Cardiac septum (tissue), 1 donor: ENCODE measurements at places on chromosomes 6 and 20.

DNA sequence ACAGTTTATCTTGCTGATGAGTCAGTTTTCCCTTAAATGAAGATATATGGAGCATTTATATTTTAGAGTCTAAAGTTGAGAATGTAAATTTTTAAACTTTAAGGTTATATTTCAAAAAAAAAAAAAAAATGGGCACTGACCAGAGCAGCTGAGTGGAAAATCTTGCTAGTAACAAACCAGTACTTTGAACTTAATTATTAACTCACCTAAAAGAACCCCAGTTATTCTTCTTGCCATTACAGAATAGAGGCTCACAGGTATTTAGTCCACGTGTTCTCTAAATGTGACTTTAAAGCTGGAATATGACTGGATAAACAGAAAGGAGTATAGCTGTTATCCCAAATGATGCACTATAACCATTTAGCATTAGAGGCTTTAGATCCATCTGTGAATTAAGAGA lies 178.4 kb downstream of the COL9A1 start:
- DNase-seq = no peak

GRCh38 chr6:15417811-15418210 lies 171.9 kb downstream of the JARID2 start:
- DNase-seq = no peak

DNA sequence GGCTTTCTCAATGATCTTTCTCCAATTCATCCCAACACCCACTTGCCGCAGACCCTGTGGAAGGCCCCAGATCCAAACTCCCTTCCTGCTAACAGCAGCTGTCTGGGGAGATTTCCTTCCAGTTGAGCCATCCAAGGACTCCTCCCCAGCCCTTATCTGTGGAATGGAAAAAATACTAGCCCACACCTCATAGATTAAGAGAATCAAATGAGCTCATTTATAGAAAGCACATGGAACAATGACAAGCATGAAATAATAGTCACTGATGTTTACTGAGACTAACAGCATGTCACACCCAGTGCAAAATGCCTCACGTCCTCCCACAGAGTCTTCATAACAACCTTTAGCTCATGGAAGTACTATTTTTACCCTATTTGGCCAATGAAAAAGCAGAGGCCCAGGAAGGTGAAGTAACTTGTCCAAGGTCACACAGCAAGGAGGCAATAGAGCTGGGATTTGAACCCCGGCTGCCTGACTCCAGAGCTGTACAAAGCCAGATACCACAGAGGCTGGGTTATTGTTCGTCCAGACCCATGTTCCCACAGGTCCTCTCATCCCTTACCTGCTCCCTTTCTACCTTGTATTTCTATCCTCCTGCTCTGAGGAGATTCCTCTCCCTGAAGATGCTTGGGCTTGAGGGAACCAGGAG lies 23.4 kb upstream of the PTGIS start:
- DNase-seq = no peak

DNA sequence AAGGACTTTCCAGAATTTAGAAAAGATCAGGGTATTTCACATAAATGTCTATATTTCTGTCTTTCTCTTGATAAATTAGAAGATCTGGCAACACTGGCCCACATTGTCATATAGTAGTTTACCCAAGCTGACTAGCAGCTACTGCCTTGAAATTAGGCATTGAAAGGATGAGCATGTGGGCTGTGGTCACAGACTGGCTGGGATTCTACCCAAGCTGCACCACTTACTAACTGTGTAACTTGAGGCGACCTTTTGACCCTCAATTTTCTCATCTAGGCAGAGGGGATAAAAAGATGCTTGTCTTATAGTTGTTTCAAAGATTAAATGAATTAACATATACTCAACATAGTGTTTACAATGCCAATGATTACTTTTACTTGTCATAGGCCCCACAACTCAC lies 152.7 kb upstream of the BMP2 start:
- DNase-seq = no peak

DNA sequence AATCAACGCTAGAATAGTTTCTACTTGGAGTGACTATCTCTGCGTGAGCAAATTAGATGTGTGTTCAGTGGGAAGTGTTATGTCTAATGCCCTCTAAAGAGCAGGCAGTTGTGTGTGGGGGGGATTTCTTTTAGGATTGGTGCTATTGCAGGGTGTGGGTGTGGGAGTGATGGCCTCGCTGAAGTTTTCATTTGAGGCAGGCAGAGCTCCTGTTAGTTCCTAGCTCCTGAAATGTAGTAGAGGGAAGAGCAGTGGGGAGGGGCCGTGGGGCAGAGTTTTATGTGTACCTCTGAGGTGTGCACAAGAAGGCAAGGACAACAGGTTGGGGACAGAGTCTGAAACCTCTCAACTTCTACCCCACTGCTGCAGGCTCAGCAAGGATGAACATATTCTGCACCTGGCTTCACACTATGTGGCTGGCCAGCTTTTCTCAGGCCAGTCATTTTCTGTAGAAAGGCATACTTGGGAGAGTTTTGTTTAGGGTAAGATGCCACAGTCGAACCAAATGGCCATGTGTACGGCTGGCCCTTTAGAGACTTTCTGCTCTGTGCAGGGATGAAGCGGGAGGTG lies 229.2 kb upstream of the SUPT3H start:
- no peak for DNase-seq

DNA sequence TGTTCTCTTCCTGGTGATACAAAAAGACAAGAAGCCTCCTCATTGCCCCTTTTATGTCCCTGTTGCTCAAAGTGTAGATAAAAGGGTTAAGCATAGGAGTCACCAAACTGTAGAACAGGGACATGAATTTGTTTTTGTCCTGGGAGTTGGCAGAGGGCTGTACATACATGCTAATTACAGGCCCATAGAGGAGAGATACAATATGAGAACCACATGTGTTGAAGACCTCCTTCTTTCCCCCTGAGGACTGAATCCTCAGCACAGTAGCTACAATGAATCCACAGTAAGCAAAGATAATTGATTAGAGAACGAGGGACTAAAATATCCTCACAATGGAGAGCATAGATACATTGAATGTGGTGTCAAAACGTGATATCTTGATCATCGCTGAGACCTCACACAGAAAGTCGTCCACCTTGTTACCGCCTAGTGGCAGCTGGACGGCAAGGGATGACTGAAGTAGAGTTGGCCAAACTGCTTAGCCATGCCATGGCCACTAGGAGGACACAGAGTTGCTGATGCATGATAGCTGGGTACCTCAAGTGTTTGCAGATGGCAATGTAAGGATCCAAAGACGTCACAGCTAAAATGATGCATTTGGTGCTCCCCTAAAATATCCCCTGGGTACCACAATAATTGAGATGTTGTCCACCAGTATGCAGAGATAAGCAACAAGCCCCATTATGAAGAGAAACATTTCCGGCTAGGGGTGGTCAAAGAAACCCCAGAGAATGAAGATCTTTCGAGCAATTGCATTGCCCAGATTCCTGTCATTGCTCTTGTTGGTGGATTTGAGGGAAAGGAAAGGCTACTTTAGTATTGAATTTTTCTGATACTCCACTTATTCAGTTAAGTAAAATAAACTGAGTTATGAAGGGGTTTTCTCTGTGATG lies 15.0 kb downstream of the OR2B3 start:
- DNase-seq = no peak

DNA sequence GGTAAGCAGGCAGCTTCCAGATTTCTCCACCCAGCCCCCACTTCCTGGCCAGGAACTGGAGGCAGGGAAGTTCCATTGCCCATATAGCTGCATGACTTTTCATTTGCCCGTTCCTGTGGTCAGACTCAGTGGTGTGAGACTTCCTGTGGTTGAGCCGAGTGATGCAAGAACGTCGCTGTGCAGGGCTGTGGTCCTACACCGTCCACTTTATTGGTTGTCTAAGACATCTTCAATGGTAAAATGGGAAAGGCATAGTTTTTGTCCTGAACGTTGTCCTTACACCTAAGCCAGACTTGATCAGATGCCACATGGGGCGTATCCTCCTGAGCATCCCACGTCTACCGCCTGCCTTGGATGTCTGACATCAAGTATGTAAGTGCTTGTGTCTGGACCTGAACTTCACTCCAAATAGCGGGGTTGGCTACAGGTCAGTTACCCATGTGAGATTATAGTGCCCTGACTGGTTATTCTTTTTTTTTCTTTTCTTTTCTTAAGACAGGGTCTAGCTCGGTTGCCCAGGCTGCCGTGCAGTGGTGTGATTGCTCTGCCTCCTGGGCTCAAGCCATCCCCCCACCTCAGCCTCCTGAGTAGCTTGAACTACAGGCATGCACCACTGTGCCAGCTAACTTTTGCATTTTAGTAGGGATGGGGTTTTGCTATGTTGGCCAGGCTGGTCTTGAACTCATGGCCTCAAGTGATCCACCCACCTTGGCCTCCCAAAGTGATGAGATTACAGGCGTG lies 25.9 kb upstream of the GTSF1L start:
- DNase-seq = peak; percentile 92

GRCh38 chr6:6569811-6570164 lies 18.7 kb upstream of the LY86 start:
- DNase-seq = no peak

DNA sequence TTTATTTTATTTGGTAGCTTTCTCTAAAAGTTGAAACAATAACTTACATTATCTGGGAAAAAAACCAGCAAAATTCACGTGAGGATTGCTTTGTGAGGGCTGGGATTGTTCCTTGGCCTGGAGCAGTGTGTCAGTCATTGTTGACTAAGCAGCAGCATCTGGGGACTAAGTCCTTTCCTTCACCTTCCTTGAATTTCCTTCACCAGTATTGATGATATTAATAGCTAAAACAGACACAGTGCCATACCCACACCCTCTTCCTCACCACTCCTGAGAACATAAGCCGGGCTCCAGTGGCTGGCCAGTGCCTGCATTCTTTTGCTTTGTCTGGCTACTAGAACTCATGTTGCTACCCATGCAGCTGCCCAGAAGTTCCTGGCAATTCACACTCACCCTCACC lies 23.7 kb downstream of the PLCB1 start:
- no peak for DNase-seq

DNA sequence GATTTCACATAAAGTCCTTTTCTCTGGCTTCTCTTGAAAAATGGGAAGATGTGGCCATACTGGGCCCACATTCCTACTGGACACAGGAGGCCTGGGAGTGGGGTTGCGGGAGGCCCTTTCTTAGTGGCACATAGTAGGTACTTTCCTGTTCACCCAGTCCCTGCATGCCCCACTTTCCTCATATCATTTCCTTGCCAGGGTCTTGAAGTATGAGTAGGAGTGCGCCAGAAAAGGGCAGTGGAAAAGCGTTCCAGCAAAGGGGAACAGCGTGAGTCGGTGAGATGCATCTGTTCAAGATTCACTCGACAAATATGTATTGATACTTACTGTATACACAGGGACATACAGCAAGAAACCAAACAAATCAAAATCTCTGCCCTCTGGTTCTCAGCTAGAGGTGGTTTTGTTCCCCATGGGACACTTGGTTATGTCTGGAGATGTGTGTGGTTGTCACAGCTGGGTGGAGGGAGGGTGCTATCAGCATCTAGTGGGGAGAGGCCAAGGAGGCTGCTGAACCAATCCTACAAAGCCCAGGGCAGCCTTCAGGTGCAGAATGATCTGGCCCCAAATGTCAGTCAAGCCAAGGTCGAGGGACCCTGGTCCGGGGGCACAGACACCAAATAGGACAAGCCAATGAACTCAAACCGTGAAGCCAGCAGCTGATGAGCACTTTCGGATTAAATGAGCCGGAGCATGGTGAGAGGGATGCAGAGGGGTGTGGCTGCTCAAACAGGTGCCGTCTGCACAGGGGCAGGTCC lies 151.4 kb downstream of the CEBPB start:
- peak; percentile 66 for DNase-seq

- DNase-seq = no peak
These were observed 58.2 kb downstream of the FAM217A start for GRCh38 chr6:4020822-4021132.

- DNase-seq = peak; percentile 79
These were observed 17.4 kb downstream of the PIGT start for GRCh38 chr20:45433316-45433715.

- no peak for DNase-seq
These were observed 31.8 kb downstream of the SUN5 start for GRCh38 chr20:32972181-32973076.

GRCh38 chr6:126123226-126123625 lies 136.9 kb downstream of the TRMT11 start:
- no peak for DNase-seq

DNA sequence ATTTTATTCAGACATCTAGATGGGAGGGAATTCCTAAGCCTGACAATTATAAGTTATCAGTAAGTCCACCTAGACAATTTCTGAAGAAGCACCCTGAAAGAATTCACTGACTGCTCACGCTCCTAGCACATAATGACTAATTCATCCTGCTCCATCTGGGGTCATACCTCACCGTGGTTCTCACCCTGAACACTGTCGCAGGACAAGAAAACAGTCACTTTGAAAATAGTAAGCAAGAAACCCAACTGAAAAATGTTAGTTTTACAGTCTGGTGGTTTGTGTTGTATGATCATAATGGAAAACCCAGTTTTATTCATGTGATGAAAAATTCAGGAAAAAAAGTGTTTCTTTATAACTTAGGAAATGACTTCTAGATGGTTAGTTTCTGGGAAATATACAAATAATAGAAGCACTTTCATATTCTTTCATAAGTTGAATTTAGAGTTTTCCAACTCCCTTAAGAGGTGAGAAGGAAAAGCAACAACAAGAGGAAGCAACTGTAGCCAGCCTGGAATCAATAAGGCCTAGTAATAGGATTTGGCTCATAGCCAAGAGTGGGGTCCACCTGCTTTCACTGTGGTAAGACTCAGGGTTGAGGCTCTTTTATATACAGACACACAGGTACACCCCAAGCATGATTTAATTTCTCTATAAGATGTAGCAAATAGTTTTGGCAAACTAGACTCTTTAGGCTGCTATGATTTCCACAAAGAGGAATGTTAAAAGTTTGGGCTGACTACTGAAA lies 94.1 kb downstream of the HIVEP2 start:
- no peak for DNase-seq

DNA sequence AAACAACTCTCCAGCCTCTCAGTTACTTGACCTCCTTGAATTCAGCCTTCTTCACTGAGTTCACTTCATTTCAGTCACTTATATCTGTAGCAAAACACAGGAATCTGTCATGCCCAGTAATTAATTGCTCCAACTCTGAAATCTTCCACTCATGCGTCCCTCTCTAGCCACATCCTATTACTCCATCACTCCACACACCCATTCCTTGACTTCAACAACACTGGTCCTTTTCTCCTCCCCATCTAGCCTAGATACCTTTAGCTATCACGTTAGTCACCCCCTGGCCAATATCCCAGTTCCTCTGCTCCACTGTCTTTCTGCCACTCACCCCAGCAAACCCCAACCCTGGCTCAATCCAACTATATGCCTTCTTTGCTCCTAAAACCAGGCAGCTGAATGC lies 7.7 kb downstream of the ZHX3 start:
- DNase-seq = no peak

GRCh38 chr20:10985536-10985935 lies 311.7 kb upstream of the JAG1 start:
- no peak for DNase-seq
